Placental epithelial cell (primary cell): ENCODE measurements at places on chromosomes 12 and 14. TPM values are rescaled to one million over a fixed set of nuclear protein-coding genes. Genes with fewer than 3 reads are reported as not detected.

Gene GZMB
- not detected in 2 replicates for total RNA-seq

Gene PTPRR
- total RNA-seq, result 0.87 TPM in 1 of 2 replicates, not detected in the other

Gene KRT5
- 884 and 2,107 TPM in 2 replicates for total RNA-seq

Gene P2RX7
- under 0.01 TPM in 1 of 2 replicates, not detected in the other for total RNA-seq

Gene TSPAN9
- total RNA-seq, result 8.6 and 13.0 TPM in 2 replicates

Gene GPR65
- total RNA-seq, result not detected in 2 replicates

Gene LRRK2
- 0.39 TPM in 1 of 2 replicates, not detected in the other for total RNA-seq

Gene WNT1
- 0.11 TPM in 1 of 2 replicates, not detected in the other for total RNA-seq

Gene RBMS2
- 20.4 and 34.3 TPM in 2 replicates for total RNA-seq

Gene TCL1B
- total RNA-seq, result not detected in 2 replicates

Gene TMEM30B
- total RNA-seq, result 9.0 and 10.6 TPM in 2 replicates

Gene TOMM20L
- total RNA-seq, result not detected in 2 replicates

Gene TBC1D30
- total RNA-seq, result 0.11 and 0.39 TPM in 2 replicates

Gene OR4E1
- total RNA-seq, result not detected in 2 replicates

Gene C1QL4
- total RNA-seq, result not detected in 2 replicates
